ENCODE measurements at places on chromosomes 1 and 21.

DNA sequence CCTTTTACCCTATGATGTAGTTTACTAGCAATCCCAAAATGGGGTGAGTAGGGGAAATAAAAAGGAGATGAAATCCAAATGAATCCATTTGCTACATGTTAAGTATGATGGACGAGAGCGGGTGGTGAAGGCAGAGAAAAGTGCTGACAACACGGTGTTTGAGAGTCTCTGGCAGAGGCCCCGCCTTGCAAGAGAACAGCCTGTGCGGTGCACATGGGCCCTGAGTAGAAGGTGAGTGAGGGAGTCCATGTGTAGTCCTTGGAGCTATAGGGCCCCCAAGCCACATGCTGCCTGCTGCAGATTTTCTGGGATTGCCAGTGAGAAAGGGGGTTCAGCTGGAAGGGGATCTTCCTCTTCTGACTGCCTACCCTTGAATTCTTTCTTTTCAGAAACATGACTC, 177.1 kb downstream of the TNR start:
- no peak for DNase-seq

DNA sequence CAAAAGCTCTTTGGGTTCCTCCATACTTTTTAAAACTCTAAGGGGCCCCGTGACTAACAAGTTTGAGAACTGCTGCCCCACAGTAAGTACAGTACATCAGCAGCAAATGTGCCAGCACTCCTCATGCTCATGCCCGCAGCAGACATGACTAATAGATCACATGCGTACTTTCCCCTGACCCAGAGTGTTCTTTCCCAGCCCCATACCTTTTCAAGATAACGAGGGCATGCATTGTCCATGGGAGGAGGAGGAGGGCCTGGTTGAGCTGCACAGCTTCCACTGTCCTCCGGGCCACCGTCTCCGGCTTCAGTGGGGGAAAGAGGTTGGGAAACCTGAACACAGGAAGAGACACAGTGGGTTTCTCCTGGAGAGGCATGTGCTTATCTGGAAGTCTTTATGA, 45.5 kb downstream of the DHRS3 start:
- DNase-seq, result no peak

- DNase-seq, result no peak
Measured at GRCh38 chr1:221765527-221765926, 23.6 kb upstream of the DUSP10 start.

- no peak for DNase-seq
Measured at GRCh38 chr21:26916799-26917198, 50.1 kb downstream of the ADAMTS5 start.

DNA sequence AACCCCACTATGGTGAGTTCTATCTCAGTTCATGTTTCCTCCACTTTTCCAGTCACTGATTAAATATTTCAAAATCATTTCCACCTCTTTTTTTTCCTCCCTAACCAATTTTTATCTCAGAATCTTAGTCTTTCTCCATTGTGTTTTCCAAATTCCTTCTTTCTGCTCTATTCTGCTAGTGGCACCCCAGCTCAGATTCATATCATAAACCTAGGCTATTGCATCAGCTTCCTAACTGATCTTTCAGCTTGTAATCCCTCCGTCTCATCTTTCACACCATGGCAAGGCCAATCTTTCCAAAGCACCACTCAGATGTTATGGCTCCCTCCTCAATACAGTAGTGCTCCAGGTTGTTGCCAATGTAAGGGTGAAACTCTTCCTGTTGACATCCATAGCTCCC, 631.9 kb downstream of the PLPP3 start:
- no peak for DNase-seq

GRCh38 chr1:230113235-230113592, 46.2 kb downstream of the GALNT2 start:
- DNase-seq, result no peak

DNA sequence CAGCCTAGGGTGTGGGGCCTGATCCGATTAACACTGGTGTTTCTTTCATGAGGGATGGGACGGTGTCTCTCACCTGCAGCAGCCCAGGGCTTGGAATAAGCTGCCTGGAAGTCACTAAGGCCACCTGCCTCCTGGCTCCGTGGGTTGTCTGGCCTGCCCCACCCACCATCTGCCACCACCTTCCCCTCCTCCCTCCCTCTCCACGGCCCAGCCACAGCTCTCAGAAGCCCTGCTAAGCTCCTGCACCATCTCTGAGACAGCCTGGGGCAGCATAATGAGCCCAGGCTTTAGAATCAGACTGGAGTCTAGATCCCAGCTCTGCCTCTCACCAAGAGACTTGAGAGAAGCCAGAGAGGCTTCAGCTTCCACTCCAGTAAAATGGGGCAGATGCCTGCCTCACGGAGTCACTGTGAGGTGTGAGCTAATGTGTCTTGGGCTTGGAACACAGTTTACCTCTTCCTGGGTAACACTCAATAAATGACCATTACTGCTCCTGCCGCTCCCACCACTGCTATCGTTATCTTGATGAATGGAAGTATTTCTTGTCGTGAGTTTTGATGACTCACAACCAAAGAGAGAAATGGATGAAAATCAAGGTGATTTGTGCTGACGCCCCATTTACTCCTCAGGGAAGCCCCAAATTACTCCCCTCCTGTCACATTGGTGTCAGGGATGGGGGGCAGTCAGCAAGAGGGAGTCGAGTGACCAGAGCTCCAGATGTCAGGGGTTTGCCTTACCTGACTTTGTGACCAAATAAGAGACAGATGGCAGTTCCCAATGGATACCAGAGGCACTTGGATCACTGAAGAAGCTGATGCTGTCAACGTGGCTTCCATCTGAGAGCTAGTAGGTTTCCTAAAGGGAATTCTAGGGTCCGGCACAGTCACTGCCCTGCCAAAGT, 23.5 kb upstream of the C1QA start:
- no peak for DNase-seq

- DNase-seq, result no peak
Measured at GRCh38 chr1:245026247-245026646, 128.5 kb upstream of the KIF26B start.

DNA sequence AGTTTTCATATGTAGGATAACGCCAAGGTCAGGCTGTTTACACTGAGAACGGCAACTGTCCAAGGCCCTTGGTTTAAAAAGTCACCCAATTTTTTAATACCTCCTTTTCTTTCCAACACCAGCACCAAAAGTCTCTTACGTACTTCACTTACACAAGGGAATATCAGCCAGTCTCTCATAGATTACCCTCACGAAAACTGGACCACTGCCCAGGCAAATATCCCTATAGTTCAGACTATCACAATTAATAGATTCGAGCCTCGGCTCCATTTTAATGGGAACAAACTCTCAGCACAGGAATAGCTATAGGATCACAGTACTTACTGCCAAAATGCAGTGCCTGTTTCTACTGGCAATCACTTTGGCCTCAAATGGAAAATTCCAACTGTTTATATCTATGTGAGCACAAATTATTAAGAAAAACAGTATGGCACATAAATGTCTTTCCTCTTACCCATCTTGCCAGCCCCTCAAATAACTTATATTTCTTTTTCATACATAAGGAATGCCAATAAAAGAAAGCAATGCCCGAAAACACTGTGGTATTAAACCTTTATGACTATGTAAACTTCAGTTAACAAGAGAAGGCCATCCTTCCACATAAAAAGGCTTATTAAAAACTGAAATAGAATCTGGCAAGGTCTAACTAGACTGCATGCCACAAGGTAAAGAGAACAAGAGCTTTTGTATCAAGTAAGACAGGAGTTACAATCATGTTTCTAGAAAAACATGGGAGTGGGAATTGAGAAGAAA, 97.8 kb downstream of the SLC45A1 start:
- no peak for DNase-seq

DNA sequence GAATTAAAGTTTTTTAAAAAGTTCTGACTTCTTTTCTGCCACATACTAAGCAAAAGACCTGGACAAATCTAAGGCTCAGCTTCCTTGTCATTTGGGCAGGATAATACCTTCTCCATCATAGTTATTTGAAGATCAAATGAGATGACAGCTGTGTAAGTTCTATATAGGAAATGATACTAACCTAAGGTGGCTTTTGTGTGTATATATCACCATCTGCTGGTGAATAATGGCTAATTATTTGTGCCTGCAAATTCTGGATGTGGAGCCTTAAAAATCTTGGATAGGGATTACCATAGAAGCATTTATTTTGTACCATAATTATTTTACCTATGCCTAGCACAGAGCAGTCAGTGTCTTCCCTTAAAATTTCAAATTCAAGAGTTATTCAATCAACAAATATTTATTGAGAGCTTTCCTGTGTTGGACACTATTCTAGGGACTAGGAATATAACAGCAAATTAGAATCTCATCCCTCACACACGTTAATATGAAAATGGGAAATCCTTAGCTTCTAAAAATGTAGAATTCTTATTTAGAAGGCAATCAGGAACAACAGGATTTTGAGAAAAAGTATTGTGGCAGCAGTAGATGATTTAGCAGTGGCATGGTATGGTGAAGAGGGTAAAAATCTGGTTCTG, 89.8 kb downstream of the TMEM200B start:
- no peak for DNase-seq

- no peak for DNase-seq
Measured at GRCh38 chr1:23392125-23392855, 22.7 kb upstream of the ZNF436 start.

DNA sequence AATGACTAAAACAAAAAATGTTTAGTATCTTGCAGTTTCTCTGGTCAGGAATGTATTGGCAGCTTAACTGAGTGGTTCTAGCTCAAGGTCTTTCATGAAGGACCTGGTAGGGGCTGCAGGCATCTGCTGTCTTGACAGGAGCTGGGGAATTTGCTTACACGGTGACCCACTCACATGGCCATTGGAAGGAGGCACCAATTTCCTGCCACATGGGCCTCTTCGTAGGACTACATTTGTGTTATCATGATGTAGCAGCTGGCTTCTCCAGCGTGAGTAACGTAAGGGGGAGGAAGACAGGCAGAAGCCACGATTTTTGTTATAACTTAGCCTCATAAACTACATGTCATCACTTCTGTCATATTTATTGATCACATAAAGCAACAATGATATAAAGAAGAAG, 376.3 kb downstream of the AMY1C start:
- DNase-seq, result no peak

- DNase-seq, result no peak
Measured at GRCh38 chr1:93705892-93706500, 24.4 kb upstream of the BCAR3 start.

DNA sequence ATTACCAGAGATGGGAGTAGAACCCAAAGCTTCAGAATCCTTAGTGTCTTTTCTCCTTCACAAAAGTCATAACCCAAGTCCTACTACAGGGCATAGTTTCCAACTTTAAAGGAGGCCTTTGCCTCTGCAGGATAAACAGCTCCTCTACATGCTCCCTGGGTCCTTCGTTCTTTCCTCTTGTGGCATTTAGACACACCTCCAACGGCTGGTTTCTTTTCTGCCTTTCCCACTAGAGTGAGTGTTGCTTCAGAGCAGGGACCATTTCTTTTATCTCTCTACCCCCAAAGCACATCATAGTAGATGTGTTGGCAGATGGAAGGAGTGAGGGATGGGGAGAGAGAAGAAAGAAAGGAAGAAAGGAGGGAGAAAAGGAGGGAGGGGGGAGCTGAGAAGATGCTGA, 144.7 kb upstream of the SPATA6 start:
- no peak for DNase-seq

DNA sequence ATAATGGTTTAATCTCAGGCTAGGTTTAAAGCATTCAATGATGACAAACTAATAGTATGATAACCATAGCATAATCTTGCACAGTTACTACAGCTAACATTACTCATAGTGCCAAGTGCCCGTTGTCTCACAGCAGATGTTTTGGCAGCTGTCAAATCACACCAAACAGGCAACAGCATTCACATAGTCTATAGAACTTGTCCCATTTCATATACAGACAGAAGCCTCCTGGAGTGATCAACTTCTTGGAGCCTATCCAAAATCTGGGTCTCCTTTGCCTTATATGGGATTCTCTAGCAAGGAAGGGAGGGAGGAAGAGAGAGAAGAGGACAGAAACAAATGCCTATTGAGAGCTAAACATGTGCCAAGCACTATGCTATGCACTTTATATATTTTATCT, 250.6 kb upstream of the ZP4 start:
- no peak for DNase-seq

DNA sequence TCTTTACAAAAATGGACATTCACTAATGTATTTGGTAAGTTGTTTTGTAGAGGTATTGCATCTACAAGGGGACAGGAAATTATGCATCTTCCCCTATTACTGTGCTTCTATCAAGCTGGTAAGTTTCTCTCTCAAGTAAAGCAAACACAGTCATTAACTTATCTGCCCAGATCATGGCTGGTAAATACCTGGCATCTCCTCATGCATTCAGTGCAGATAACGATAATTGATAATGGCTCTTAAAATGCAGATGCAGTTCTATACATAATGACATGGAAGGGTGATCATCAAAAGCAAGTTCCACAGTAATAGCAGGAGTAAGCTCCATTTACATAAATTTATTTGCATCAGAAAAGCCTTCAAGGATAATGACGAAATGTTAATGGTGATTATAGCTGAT, 122.4 kb downstream of the SIPA1L2 start:
- no peak for DNase-seq

GRCh38 chr1:29379443-29380073, 143.2 kb downstream of the PTPRU start:
- DNase-seq, result no peak

- DNase-seq, result no peak
Measured at GRCh38 chr1:204684571-204685235, 835 bp downstream of the LRRN2 start.

- no peak for DNase-seq
Measured at GRCh38 chr1:238465449-238465848, 574.7 kb upstream of the ZP4 start.

DNA sequence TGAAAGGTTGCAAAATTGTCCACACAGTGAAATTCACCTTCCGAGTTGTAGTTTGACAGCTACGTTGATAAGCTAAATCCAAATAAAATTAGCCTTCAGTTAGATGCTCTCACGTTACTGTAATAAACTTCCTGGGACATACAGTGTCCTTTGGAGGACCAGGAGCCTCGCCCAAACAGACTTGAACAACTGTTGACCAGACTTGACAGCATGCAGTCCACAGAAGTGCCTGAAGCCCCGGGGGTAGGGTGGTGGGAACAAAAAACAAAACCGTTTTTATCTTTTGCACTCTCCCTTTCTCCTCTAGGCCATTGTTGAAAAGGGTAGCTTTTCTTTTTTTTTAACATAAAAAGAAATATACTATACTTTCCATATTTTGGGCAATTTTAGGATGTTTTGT, 172.8 kb upstream of the SAMSN1 start:
- no peak for DNase-seq

- DNase-seq, result no peak
Measured at GRCh38 chr1:177849579-177850290, 120.1 kb downstream of the SEC16B start.

- no peak for DNase-seq
Measured at GRCh38 chr21:46205166-46205565, 20.9 kb upstream of the SPATC1L start.

- DNase-seq, result no peak
Measured at GRCh38 chr1:118243269-118243668, 58.2 kb upstream of the SPAG17 start.

GRCh38 chr1:206693029-206693428, 8.3 kb downstream of the MAPKAPK2 start:
- no peak for DNase-seq

Data from substantia nigra (tissue), 51 donors.